ENCODE measurements at places on chromosomes 7 and 10. TPM values are rescaled to one million over a fixed set of nuclear protein-coding genes. Genes with fewer than 3 reads are reported as not detected.
A peak's percentile ranks its signal among the peaks of the same experiment; 100 is the strongest.

- no peak for DNase-seq
Observed at GRCh38 chr7:132430041-132430855, 146.0 kb downstream of the PLXNA4 start.

GRCh38 chr7:75987026-75987804 lies 7.2 kb downstream of the TMEM120A start:
- no peak for DNase-seq

DNA sequence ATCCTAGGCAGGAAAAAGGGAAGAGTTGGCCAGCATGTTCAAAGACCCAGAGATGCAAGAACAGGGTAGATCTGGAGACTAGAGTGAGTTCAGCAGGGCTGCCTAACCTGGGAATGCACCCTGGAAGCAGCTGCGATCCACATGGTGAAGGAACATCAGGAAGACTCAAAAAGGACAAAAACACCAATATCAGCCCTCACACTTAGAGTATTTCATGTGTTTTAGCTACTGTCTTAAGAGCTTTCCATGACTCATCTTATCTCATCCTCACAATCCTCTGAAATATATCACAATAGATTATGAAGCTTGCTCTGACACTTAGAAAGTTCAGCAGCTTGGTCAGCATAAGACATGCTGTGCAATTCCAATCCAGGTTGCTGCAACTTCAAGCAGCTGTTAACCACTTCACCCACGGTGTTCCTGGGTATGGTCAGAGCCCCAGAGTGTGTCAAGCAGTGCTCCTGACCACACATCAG lies 380.9 kb downstream of the PARD3 start:
- DNase-seq: no peak

DNA sequence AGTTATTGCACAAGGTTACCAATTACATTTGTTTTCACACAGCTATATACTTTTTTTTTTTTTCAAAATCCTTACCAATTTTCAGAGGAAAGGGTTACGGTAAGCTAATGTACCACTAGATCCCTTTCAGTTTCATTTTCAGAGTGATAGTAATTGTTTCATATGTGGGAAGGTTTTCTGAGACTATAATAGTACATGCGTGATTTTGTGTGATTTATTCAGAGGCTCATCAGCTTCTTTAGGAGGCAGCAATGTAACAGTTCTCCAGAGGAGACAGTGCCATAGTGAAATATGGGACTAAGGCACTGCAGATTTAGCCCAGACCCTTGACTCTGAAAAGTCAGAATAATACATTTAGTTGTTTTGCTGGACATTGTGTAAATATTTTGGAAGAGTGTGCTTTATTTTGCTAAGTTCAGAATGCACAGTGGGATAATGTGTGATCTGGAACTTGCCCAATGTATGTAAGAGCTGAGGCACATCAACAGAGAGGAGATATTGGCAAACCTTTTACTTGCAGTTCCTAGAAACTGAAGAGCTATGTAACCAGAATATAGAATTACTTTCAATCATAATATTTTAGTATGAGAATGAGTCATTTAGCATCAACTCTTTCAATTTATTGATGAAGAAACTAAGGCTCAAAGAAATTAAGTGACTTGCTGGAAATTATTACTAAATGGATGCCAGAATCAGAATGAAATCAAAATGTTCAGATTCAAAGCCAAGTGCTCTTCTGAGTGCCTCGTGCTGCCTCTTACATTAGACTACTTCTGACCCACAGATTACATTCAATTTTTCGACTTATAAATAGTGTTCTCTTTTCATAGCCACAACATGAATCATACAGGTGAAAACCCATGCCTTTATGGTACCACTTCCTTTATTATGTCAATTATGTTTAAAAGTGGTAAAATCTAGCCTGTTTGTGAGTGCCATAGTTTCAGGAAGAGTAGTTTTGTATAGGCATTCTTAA lies 207.7 kb upstream of the TEX47 start:
- DNase-seq: no peak

- DNase-seq: peak; percentile 71
Observed at GRCh38 chr10:111076191-111076681, 593 bp upstream of the ADRA2A start.

DNA sequence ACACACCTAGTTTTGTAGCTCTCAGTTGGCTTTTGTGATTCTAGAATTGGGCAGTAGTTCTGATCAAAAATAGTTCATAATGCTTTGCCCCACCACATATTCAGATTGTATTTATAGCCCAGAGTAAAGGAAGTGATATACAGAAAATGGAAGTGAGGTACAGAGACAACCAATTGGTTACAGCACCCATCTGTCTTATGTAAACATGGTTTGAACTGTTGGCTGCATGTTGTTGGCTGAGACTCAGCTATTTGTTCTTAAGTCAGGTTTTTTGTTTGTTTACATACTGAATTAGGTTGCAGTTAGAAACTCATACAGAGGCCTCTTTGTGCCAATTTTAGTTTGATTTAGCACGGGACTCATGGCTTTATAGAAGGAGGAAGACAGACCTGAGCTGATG lies 158.9 kb upstream of the GPR26 start:
- no peak for DNase-seq

DNA sequence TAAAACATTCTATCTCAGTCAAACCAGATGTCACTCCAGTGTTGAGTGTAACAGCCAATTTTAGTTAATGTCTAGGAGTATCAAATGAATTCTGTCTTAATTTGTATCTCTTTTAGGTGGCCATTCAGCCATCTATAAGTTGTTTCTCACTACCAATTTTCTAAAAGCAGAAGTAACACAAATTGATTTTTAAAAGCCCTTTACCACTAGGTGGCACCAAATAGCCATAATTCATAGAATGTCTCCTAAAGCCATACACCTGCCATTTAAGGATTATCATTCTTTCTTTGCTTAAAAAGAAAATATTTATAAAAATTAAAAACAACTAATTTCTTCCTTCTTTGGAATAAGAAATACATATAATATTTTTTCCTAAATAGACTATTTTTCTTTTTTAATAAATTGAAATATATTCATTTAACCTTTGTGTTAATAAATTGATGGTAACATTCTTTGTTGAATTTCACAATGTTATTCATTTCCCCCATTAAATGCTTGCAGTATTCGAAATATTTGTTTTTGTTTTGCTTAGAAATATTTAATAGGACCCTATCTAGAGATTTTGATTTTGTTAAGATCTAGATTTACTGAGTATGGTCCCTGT lies 107.8 kb upstream of the PPP1R3A start:
- DNase-seq: no peak

- no peak for DNase-seq
Observed at GRCh38 chr7:101174322-101174854, 5.7 kb downstream of the NAT16 start.

- no peak for DNase-seq
Observed at GRCh38 chr10:93876381-93876780, 17.4 kb upstream of the SLC35G1 start.

GRCh38 chr7:113092762-113093161 lies 6.1 kb upstream of the GPR85 start:
- DNase-seq: no peak

GRCh38 chr10:30857803-30858202 lies 173.9 kb downstream of the ZNF438 start:
- DNase-seq: peak; percentile 48

GRCh38 chr7:93690021-93690420 lies 115.5 kb upstream of the CALCR start:
- no peak for DNase-seq

DNA sequence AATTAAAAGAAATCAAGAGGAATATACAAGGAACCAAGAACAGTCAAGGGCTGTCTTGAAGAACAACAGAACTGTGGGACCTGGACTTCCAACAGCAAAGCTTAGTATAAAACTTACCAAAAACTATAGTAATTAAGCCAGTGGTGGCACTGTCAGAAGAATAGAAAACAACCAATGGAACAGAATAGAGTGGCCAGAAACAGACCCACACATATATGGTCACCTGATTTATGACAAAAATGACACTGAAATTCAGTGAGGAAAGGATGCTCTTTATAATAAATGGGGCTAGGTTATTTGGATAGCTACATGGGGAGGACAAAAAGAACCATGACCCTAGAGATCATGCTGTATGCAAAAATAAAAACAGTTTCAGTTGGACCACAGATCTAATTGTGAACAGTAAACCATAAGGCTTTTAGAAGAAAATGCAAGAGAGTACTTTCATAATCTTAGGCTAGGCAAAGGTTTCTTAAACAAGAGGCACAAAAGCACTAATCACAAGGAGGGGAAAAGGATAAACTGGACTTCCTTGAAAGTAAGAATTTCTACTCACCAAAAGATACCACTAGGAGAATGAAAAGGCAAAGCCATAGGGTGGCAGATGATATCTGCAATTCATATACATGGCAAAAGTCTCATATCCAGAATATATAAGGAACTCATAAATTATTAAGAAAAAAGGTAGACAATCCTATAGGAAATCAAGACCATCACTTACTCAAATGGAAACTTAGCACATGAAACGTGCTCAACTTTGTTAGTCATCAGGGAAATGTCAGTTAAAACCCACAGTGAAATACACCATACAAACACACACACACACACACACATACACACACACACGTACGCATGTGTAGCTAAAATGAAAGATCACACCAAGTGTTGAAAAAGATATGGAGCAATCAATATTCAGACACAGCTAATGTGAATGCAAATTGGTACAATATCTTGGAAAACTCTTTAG lies 20.8 kb downstream of the HYCC1 start:
- no peak for DNase-seq

DNA sequence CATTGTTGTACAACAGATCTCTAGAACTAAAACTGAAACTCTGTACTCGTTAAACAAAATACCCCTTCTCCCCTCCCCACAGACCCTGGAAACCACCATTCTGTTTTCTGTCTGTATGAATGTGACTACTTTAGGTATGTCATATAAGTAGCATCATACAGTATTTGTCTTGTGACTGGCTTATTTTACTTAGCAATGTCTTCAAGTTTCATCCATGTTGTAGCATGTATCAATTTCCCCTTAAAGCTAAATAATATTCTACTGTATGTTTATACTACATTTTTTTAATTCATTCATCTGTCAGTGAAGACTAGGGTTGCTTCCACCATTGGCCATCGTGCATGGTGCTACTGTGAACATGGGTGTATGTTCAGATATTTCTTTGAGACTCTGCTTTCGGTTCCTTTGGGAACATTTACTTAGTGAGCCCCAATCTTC lies 71.2 kb upstream of the RPA3 start:
- DNase-seq: no peak

- no peak for DNase-seq
Observed at GRCh38 chr10:110993024-110993693, 73.8 kb downstream of the SHOC2 start.

Gene EPO
- 2.6 TPM for total RNA-seq

Gene DYNC1I1
- total RNA-seq: 4.2 TPM

Gene NOM1
- total RNA-seq: 28.0 TPM

Gene WDR86
- total RNA-seq: 3.9 TPM

Gene BNIP3
- total RNA-seq: 147 TPM
